NCI-H187 treated with DMSO at 0.1 percent for 48 hours (cell line): ENCODE measurements at places on chromosomes 1 and 21.

GRCh38 chr1:83756984-83757717 is 241.8 kb downstream of the TTLL7 start:
- DNase-seq: no peak

- DNase-seq: no peak
These were observed 533 bp upstream of the RGL1 start for GRCh38 chr1:183804387-183804786.

DNA sequence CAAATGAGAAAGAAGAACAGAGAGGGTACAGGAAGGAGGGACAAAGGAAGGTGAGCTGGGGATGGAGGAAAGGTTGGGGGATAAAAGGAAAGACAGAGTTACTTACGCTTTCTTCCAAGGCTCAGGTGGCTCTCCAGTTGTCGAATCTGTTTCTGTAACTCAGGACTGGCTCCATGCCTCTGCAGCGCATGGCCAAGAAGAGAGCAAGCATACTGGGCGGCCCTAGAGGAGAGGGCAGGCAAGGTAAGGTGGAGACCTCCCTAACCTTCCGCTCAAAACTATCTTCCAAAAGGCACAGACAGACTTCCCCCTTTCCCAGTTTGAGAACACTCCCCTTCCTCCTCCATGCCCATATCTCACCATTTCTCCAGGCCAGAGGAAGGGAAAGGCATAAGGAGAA is 922 bp downstream of the PEX11B start:
- DNase-seq: no peak

DNA sequence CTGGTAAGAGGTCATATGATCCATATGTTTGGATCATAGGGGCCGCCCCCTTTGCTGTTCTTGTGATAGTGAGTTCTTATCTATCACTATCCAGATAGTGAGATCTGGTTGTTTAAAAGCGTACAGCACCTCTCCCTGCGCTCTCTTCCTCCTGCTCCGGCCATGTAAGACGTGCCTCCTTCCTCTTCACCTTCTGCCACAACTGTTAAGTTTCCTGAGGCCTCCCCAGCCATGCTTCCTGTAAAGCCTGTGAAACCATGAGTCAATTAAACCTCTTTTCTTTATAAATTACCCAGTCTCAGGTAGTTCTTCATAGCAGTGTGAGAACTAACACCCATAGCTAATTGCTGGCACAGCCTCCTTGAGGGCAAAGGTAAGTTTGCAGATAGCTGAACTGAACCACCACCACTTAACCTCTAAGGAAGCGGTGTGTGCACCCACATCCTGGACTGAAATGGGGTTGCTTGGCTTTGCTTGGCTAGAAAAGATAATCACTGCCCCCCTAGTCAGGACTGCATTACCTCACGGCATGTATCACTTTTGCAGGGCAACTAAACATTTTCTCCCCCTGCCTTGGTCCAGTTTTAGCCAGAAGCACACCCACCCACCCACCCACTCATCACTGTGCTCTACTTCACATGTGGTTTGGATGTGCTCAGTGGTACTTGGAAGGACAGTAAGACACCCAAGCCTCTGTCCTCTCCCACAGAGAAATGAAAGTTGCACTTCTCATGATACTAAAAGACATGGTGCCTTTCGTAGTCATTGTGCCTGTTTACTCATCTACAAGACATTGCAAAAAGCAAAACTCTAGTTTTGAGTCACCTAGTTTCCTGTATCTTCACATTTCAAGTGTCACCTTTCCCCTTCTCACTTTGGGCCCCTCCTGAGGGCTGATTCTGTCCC is 23.1 kb upstream of the PTAFR start:
- DNase-seq: no peak

GRCh38 chr1:153929426-153929825 is 6.7 kb upstream of the GATAD2B start:
- DNase-seq: no peak
